ENCODE measurements at places on chromosomes 2 and 18.

- no peak for DNase-seq
Observed at GRCh38 chr2:55152475-55153412, 79.3 kb downstream of the CLHC1 start.

DNA sequence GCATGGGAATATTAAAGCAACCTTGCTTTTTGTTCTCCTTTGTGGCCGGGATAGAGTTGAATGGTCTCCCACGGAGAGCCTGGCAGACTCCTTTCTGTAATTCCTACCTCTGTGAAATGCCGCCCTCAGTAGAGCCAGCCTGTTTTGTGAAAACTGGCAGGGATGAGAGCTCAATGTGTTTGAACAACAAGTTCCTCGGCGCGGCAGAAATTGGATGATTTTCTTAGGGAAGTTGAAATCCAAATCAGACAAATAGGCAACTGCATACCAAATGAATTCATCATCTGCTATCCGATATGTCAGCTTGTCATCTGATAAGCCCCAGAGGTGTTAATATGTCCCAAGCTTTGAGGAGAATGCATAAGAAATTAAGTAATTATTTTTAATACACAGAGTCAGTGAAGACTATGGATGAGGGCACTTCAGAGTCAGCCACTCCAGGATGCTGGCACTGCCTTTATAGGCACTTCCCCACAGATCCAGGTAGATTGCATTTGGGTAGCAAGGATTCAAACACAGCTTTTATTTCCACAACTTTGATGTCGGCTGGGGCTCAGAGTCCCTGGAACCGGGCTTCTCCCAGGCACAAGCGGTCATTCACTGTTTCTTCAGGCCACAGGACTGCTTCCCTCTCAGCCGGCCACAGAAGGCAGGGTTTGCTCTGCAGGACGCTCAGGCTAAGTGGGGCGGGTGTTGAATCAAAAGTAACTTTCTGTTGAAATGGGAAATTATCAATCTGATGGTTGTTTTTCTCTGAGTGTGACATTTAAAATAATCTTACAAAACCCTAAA lies 82.8 kb upstream of the REV1 start:
- no peak for DNase-seq

DNA sequence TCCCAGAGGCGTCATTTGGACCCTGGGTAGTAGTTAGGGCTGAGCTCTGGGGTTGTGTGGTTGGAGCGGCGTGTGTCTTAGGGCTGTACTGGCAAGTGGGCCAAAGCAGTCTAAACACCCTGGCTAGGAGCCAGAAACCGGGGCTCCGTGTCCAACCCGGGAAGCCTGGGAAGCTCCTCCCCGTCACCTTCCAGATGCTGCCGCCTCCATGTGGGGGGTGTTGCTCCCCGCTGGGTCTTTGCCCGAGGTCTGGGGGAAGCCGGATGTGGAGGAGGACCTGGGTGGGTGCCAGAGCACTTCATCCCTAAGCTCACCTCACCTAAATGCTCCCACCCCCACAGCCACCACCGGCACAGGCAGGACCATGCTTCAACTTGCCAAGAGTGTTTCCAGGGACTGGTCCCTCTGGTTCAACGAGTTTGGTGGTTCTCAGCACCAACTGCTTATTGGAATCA lies 25.4 kb downstream of the TET3 start:
- DNase-seq = no peak

DNA sequence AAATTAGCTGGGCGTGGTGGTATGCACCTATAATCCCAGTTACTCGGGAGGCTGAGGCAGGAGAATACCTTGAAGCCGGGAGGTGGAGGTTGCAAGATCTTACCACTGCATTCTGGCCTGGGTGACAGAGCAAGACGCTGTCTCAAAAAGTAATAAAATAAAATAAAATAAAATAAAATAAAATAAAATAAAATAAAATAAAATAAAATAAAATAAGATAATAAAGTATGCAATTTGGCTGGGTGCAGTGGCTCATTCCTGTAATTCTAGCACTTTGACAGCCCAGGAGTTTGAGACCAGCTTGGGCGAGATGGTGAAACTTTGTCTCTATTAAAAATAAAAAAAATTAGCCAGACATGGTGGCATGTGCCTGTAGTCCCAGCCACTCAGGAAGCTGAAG lies 85.6 kb upstream of the XPO1 start:
- no peak for DNase-seq

DNA sequence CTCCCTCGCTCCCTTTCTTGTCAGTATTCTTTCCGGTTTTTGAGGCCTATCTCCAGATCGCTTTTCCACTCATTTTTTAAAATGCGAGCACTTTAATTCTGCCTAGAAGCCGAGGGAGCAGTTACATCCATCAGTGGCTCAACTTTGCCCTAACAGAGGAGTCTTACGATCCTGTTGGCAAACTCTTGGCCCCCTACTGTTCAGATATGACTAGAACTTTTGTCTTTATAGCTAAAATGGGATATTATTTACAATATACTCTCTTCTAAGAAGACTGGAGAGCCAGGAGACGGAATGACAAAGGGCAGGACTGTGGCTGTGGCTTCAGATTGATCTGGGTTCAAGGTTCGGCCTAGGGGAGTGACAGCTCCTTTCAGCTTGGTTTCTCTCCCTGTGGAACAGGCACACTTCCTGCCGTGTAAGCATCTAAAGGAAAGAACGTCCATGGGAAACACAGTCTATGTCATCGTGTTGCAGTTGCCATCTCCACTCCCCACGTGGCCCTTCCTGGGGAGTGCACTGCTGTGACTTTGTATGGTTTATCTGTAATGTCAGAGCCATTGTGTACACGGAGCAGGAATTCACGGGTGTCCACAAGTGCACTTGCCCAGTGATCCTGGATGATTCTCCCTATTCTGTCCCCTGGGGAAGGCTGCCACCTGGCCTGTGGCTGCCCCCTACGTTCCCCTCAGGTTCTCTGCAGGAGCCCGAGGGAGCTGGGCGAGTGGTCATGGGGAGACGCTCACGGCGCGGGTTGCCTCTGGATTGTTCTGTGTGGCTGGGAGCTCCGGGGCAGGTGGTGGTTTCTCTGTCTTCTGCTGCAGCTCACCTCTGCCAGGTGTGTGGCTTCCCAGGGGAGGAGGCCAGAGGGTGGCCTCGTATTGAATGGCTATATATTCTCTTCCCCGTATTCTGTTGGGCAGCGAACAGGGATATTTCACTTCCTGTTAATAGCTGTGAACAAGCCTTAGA lies 222.0 kb downstream of the LDLRAD4 start:
- DNase-seq = no peak

DNA sequence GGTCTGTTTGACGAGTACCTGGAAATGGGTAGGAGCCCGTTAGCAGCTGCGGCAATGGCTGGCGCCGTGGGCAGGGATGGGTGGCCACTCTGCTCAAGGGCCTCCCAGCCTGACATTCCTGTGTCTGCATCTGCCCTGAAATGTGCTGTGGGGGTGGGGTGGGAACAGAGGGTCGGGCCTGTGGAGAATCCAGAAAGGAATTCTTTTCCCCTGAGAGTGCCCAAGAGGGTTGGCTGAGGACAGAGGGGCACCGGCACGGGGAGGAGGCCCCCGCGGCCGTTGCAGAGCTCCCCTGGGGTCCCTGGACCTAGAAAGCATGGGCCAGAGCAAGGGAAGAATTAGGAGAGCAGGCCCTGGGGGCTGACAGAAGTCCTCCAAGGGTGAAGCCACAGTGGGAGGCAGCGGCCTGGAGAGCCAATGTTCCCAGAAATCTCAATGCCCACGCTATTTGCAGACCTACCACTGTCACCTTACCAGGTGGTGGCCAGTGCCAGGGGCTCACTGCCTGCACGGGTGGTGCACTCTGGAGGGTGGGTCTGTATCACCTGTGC lies 27.8 kb downstream of the ANO7 start:
- peak; percentile 10 for DNase-seq

DNA sequence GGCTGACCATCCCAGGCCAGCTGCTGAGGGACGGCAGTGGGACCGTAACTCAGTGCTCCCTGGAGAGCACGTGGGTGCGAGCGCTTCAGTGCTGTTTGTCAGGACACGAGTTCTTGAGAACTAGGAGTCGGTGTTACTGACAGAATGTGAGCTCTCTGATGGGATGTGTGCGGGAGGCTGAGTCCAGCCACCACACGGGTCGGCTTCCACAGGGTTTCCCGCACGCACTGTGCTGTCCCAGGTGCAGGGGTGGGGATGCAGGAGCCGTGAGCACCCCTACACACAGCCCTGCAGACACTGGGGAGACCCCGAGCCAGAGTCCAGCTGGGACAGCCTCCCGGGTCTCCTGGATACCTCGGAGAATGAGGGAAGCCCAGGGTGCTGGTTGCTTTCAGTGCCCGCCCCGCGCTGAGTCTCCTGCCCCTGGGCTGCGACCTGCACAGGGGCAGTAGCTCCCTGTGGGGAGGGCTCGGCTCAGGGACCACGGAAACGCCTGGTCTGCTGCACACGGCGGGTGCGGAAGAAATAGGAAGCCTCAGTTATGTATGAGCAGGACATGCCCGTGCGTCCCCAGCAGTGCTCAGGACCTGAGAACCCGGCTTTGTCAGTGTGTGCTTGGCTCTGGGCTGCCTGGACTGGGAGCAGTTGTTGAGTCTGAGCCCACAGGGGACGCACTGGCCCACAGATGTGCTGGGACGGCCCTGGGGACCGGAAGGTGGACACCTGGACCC lies 71.2 kb downstream of the KCNG2 start:
- no peak for DNase-seq

Measured in stimulated activated naive CD4-positive, alpha-beta T cell (primary cell).